GM23338 (cell line): ENCODE measurements at places on chromosomes 7 and 10.

GRCh38 chr7:47580811-47581331 is 1.0 kb downstream of the TNS3 start:
- peak; percentile 25 for DNase-seq
- peaks cover 20% of the 10 kb centered on the region for H3K27me3 ChIP-seq
- no peaks in the 10 kb centered on the region for H3K36me3 ChIP-seq
- H3K4me1 ChIP-seq, result peaks cover 44% of the 10 kb centered on the region

DNA sequence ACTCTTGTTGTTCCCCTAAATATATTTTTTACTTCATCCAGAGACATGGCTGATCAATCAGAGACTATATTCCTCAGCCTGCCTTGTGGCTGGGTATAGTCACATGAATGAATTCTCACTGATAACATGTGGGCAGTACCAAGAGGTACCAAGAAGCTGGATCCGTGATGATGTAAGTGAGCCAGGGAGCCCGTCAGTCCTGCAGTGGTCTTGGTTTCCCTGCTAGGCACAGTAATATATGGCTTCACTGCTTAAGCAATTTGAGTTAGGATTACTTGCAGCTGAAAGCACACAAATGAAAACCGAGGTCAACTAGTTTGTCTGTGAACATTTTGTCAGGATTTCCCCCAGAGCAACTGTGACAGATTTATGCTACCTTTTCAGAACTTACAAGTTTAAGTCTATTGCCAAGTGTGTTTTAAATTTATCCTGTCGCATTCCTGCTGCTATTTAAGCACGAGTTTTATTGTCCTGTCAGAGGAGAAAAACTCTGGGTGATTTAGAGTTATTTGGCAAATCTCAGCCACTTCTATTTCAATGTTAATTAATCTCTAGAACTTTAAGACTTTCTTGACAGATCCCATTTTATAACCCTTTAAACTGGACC is 381.8 kb downstream of the PHF14 start:
- no peaks in the 10 kb centered on the region for H3K36me3 ChIP-seq
- H3K4me1 ChIP-seq, result no peaks in the 10 kb centered on the region
- no peak overlapping the region for H3K4me3 ChIP-seq
- H3K27ac ChIP-seq, result no peak overlapping the region
- no peak for DNase-seq

GRCh38 chr10:123530166-123530870 is 135.8 kb upstream of the GPR26 start:
- H3K27ac ChIP-seq, result no peak overlapping the region
- H3K4me3 ChIP-seq, result no peak overlapping the region
- H3K36me3 ChIP-seq, result no peaks in the 10 kb centered on the region
- H3K27me3 ChIP-seq, result no peaks in the 10 kb centered on the region
- peaks cover 6% of the 10 kb centered on the region for H3K4me1 ChIP-seq

DNA sequence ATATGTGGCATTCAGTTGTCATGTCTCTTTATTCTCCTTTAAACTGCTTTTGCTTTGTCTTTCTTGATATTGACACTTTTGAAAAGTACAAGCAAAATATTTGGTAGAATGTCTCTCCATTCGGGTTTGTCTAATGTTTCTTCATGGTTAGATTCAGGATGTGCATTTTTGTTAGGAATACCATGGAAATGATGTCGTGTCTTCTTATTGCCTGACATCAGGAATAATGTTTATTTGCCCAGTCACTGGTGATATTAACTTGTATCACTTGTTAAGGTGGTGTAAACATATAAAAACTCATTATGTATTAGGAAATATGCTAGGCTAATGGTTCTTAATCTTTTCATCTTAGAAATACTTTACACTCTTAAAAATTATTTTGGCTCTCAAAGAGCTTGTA is 43.4 kb downstream of the CDK1 start:
- H3K27ac ChIP-seq, result no peak overlapping the region
- DNase-seq, result no peak
- no peaks in the 10 kb centered on the region for H3K27me3 ChIP-seq
- peaks cover 4% of the 10 kb centered on the region; the same call in 1 of the 2 replicates for H3K4me1 ChIP-seq
- no peak overlapping the region for H3K4me3 ChIP-seq

DNA sequence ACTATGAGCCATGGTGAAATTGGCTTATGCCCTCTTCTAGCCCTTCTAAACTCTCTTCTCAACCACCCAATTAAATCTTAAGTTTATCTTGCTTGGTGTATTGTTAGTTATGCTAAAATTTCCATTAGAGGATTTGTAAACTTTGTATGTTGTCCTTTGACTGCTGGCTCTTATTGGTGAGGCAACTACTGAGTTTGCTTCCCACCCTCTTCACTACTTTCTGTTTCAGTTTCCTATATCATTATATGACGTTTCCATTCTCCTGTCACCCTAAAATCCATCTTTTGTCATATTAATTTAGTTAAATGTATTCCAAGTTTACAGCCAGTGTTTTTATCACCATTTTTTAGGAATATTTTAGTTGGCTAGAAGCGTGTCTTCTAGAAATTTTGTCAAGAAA is 80.9 kb upstream of the VWC2 start:
- H3K27me3 ChIP-seq, result no peaks in the 10 kb centered on the region
- no peaks in the 10 kb centered on the region for H3K36me3 ChIP-seq
- no peaks in the 10 kb centered on the region for H3K4me1 ChIP-seq
- H3K27ac ChIP-seq, result no peak overlapping the region
- no peak overlapping the region for H3K4me3 ChIP-seq

DNA sequence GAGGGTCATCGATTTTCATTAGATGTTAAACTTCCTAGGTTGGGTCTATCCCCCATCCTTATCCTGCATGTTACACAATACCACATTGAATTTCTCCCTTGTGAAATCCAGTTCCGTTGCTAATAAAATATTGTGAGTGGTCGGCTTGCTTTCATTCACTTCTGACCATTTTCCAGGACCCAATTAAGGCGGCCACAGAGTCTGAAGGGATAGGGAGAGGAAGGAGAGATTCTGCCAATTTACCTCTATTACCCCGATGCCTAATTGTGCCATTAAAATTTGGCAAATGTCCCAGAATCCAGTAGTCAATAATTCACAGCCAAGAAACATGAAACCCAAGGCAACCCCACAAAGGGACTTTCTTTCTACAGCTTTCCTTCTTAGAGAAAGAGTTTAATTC is 129.9 kb downstream of the IPMK start:
- no peaks in the 10 kb centered on the region for H3K27me3 ChIP-seq
- no peaks in the 10 kb centered on the region for H3K4me1 ChIP-seq
- H3K4me3 ChIP-seq, result no peak overlapping the region
- DNase-seq, result no peak

GRCh38 chr10:35924759-35925158 is 282.7 kb upstream of the FZD8 start:
- H3K27ac ChIP-seq, result no peak overlapping the region
- no peaks in the 10 kb centered on the region for H3K36me3 ChIP-seq
- DNase-seq, result no peak
- peaks cover 8% of the 10 kb centered on the region for H3K4me1 ChIP-seq

DNA sequence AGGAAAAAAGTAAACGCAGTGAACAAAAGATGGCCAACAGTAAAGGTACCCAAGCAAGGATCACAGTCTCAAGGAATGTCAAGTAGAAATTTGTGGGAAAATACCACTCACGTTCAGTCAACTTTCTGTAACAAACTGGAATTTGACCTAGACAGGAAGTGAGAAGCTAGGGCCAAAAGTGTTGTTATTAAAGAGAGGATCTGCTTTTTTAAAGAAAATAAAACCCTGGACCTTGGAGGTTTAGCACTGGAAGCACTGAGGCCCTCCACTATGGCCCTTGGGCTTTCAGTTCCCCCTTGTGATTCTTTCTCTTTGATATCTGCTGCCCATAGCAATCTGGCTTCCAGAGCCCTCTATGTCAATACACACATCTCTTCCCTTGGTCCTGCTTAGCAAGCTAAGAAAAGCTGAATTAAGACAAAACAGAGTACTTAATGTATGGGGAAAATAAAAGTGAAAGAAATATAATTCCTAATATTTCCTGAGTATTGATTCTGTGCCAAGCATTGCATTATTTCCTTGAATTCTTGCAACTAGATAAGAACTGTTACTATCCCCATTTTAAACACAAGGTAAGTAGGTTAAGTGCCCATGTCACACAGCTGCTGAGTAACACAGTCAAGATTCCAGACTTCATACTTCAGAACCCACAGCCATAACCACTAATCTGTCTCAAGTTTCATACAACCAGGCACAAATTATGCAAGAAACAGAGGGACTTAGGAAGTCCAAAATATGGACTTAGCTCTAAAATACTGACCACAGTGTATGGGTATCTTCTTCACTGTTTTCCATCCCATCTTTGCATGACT is 2.6 kb upstream of the ZNF438 start:
- no peaks in the 10 kb centered on the region for H3K36me3 ChIP-seq
- H3K27me3 ChIP-seq, result peaks cover 35% of the 10 kb centered on the region
- H3K4me3 ChIP-seq, result no peak overlapping the region
- H3K4me1 ChIP-seq, result peaks cover 31% of the 10 kb centered on the region

GRCh38 chr7:77796109-77796508 is 2.1 kb downstream of the TMEM60 start:
- DNase-seq, result no peak
- H3K36me3 ChIP-seq, result no peaks in the 10 kb centered on the region
- peaks cover 34% of the 10 kb centered on the region for H3K4me1 ChIP-seq

- no peaks in the 10 kb centered on the region for H3K36me3 ChIP-seq
- no peak overlapping the region for H3K4me3 ChIP-seq
- no peak overlapping the region for H3K27ac ChIP-seq
- DNase-seq, result no peak
- no peaks in the 10 kb centered on the region for H3K27me3 ChIP-seq
- no peaks in the 10 kb centered on the region for H3K4me1 ChIP-seq
These were observed 192.4 kb downstream of the BAMBI start for GRCh38 chr10:28869606-28870201.

DNA sequence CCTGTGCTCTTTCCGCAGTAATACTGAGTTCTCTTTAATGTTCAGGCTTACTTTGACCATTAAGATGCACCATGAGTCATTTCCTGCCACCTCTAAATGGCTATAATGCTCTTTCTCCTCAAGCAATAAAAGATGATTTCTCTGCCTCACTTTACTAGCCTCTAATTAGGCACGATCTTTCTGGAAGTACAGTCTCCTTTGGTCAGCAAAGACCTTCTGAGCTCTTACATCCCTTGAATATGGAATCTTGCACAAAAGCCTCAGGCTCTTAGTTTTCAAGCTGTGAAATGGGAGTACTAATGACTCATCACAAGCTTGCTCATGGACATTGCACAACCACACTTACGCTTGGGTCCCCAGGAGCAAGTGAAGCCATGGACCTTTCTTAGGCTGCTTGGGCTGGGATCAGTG is 85.9 kb downstream of the FRMD4A start:
- no peaks in the 10 kb centered on the region for H3K27me3 ChIP-seq
- DNase-seq, result no peak
- H3K36me3 ChIP-seq, result no peaks in the 10 kb centered on the region
- no peak overlapping the region for H3K4me3 ChIP-seq
- H3K27ac ChIP-seq, result no peak overlapping the region

- H3K4me1 ChIP-seq, result peaks cover 6% of the 10 kb centered on the region; the same call in 1 of the 2 replicates
- H3K36me3 ChIP-seq, result no peaks in the 10 kb centered on the region
- no peak overlapping the region for H3K27ac ChIP-seq
- H3K4me3 ChIP-seq, result no peak overlapping the region
- no peaks in the 10 kb centered on the region for H3K27me3 ChIP-seq
- DNase-seq, result peak; percentile 35
These were observed 4.9 kb upstream of the ELN start for GRCh38 chr7:74023092-74023536.

DNA sequence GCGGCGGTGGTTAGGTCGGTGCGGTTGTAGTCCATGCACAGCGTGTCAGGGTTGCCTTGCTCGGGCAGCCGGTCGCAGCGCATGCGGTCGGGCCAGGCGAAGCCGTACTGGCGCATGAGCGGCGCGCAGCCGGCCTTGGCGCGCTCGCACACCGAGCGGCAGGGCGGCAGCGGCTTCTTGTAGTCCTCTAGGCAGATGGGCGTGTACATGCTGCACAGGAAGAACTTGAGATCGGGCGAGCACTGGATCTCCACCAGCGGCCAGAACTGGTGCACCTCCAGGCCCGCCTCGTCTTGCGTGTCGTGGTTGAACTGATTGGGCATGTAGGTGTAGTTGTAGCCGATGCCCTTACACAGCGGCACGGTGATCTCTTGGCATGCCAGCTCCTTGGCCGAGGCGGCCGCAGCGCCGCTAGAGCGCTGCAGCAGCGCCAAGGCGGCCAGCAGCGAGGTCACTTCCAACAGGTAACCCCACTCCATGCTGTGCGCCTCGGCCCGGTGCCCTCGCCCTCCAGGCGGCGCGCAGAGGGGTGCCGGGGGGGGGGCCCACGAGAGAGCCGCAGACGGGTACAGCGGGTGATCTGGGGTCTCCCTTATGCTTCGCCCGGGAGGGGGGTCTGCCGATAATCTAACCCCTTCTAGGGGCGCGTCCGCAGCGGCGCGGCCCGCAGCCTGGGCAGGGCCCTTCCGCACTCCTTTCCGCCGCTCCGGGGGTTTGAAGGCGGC is 983 bp downstream of the FZD8 start:
- no peaks in the 10 kb centered on the region for H3K36me3 ChIP-seq
- H3K4me3 ChIP-seq, result peak overlapping the region; percentile 71
- DNase-seq, result peak; percentile 83
- H3K27me3 ChIP-seq, result peaks cover 60% of the 10 kb centered on the region
- peaks cover 20% of the 10 kb centered on the region for H3K4me1 ChIP-seq

DNA sequence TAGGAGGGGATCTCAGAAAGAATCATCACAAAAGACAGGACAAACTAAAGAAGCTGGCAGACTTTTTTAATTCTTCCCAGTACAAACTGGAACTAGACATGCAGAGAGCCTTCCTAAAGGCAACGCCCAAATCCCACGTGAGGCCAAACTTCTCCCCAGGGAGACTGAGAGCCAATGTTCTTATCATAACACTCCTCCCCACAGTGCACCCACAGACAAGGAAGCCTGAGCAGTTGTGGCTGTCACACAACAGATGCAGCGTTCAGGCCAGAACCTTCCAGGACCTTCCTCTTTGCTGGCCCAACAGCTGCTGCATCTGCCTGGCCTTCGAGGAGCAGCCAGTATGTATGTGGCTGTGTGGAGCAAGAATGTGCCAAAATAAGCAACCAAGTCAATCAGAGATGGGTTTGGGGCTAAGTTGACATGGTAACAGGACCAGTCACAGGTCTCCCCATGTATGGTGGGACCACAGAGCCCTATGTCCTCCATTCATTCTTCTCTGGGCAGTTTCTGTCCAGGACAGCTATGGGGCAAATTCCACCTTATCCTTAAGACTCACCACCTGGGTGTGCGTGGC is 34.9 kb downstream of the SRPK2 start:
- H3K27me3 ChIP-seq, result no peaks in the 10 kb centered on the region
- H3K4me3 ChIP-seq, result no peak overlapping the region
- peaks cover 11% of the 10 kb centered on the region for H3K4me1 ChIP-seq
- H3K27ac ChIP-seq, result no peak overlapping the region
